ENCODE measurements at places on chromosomes 7 and 10.

GRCh38 chr10:71712572-71713134 is 6.9 kb downstream of the C10orf105 start:
- no peak for DNase-seq

DNA sequence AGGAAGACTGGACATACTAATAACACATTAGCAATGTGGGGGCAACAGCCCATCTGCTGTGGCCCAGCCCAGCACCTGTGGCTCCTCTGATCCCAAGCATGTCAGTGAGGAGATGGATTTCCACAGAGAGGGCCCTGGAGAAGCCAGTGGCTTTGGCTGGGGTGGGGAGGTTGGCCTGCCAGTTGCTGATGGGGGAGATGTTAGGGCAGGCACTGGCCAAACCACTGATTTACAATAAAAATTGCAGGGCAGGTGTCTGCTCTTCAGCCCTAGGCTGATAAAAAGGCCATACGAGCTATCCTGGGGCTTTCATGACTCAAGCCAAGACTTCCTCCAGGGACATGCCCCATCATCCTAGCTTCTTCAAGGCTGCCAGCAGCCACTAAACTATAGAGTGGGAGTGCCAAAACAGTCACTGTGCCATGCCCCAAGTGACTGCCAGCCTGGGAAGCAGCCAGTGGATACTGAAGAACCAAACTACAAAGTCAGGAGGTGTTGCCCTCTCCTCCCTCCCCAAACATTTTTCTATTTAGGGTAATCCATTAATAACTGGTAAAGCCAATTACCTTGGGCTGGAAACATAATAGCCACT is 37.8 kb downstream of the DPCD start:
- DNase-seq = no peak

- DNase-seq = no peak
Measured at GRCh38 chr10:79192677-79193003, 123.9 kb downstream of the ZMIZ1 start.

GRCh38 chr7:94649450-94649849 is 6.5 kb downstream of the SGCE start:
- DNase-seq = no peak

DNA sequence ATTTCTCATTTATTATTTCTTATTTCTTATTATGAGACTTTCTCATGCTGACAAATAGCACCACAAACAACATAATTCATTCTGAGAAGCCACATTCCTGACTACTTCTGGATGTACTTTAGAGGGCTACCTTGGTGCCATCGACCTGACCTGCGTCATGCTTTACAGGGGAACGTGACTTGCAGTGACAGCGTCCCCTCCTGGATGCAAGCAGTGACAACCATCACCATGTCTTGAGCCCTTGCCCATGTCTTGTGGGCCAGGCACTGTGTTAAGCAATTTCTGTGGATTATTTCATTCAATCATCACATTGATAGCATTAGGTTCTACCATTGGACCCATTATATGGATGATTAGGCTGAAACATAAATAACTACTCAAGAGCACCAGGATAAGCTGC is 137.0 kb downstream of the ANK3 start:
- DNase-seq = no peak

DNA sequence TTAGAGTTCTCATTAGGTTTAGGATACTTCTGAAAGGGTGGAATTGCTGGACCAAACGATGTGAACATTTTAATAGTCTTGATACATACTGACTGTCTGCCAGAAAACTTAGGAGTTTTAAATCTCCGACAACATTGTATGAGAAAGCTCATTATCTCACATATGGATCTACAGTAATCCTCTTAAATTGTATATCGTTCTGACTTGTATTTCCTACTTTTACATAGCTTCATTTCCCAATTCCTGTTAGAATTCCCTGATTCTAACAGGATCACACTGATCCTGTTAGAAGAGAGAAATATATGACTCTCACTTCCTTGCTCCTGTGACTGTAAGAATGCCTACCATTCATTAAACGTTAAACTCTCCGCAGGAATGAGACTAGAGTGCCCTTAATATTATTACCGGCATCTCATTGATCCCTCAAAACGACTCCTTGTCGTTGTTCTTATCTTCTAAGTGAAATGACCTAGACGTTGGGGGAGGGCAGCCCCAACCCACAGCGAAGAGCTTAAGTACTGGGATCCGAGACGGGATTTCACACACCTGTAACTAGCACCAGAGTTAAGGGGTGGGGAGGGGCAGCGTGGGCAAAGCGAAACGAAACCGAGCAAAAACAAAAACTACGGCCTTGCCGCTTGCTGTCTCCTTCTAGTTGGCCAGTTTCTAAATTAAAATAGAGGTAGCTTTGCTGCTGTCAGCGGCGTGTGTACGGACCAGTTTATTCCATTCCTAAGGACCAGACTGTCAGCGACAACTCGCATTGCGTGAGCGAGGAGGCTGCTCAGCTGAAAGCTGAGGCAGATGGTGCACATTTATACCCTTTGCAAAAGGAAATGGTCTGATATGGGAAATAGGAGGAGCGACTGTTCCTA is 678 bp upstream of the TMEM106B start:
- peak; percentile 46 for DNase-seq

GRCh38 chr7:43058271-43059066 is 54.0 kb upstream of the HECW1 start:
- DNase-seq = no peak

DNA sequence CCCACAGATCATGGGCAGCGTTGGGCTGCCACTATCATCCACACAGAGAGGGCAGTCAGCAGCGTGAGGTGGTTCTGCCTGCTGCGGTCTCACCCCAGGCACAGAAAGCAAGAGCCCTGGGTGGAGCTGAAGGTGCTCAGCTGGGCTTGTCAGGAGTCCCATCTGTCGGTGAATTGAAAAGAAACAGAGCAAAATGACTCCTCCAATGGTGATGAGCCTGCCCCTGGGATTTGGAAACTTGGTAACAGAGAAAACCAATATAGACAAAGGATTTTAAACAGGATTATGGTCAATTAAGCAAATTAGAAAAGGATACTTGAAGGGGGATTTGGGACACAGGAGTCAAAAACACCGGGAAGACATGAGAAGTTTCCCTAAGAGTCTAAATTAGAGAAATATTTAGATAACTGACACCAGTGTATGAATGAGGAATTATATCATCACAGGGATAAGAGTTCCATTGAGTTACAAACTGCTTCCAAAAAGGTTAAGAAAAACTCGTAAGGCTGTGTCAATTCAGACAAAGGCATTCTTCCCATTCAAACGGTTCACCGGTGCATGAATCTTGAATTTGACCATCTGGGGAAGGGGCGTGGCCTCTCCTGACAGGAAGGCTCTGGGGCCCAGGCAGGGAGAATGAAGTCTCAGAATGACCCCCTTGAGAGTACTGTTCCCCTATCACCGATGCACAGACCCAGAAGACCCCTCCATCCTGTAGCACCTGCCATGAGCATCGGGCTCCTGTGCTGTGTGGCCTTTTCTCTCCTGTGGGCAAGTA is 70.0 kb upstream of the PRSS58 start:
- peak; percentile 97 for DNase-seq

GRCh38 chr7:2974093-2974819 is 69.4 kb downstream of the CARD11 start:
- DNase-seq = no peak

DNA sequence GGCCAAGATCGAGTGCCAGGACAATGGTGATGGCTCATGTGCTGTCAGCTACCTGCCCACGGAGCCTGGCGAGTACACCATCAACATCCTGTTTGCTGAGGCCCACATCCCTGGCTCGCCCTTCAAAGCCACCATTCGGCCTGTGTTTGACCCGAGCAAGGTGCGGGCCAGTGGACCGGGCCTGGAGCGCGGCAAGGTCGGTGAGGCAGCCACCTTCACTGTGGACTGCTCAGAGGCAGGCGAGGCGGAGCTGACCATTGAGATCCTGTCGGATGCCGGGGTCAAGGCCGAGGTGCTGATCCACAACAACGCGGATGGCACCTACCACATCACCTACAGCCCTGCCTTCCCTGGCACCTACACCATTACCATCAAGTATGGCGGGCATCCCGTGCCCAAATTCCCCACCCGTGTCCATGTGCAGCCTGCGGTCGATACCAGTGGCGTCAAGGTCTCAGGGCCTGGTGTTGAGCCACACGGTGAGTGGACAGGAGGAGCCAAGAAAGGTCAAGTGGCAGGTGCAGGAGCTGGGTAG is 14.6 kb downstream of the FLNC start:
- no peak for DNase-seq

GRCh38 chr7:101588131-101588935 is 40.8 kb downstream of the MYL10 start:
- DNase-seq = no peak

- no peak for DNase-seq
Measured at GRCh38 chr10:73117976-73118743, 7.9 kb downstream of the NUDT13 start.

- DNase-seq = no peak
Measured at GRCh38 chr10:23096802-23097549, 1.6 kb downstream of the MSRB2 start.

All from NCI-H524 (cell line).